Glutamatergic neuron (in vitro differentiated cells): ENCODE measurements at places on chromosomes 4 and X. TPM values are rescaled to one million over a fixed set of nuclear protein-coding genes. Genes with fewer than 3 reads are reported as not detected.

GRCh38 chr4:38157592-38157991, 197.4 kb downstream of the PTTG2 start:
- DNase-seq: no peak

DNA sequence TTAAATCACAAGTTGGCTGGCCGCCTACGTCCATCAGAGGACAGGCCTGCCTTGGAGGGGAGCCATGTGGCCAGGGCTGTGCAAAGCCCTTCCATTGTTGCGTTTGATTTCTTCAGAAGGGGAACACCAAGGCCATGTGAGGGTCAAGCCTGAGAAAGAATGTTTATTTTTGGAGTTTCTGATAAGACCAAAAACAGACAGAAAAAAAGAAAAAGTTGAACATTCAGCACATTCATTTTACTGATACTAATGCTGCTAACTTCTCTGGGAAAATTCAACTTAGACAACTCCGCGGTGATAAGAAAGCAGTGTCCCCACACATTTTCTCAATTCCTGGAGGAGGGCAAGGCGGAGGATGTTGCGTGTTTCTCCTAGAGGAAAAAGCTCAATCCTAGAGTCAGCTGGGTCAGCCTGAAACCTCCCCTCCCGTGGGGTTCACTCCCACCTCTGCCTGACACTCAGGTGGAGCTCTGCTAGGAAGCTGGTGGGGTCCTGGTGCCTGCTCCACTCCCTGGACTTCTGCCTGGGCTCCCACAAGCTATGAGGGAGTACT, 63.5 kb downstream of the ANAPC4 start:
- DNase-seq: no peak

IQCM gene
- not detected for total RNA-seq

DNA sequence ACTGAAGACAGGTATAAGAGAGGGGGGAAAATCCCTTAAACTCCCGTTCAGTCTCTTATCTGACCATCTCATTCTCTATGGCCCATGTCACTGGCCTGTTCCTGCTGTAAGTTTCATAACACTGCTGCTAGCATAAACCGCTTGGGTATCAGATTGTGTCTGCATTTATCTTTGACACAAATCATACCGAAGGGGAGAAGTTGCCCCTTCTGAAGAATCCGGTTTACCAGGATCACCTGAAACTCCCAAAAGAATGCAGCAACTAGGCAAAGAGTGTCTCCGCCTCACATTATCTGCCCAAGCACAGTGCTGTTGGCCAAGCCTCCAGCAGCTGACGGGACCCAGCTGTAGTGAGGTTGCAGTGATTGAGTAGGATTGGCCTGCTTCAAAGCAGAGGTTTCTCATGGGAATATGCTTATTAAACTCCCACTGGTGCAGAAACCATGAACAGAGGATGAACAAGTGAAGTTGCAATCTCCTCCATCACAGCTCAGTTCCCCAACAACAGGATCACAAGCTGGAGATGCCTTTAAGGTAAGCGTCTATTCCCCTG, 71.3 kb upstream of the PUDP start:
- DNase-seq: peak; percentile 12

DOK7 gene
- total RNA-seq: 5.1 TPM

H2BW2 gene
- not detected for total RNA-seq
